AML-193 (cell line): ENCODE measurements at places on chromosomes 6 and 20.

- DNase-seq, result no peak
Measured at GRCh38 chr6:6678811-6679210, 90.3 kb downstream of the LY86 start.

GRCh38 chr6:128233531-128233930 lies 286.9 kb downstream of the PTPRK start:
- no peak for DNase-seq

- DNase-seq, result no peak
Measured at GRCh38 chr6:158067436-158068015, 85.9 kb downstream of the SYNJ2 start.

DNA sequence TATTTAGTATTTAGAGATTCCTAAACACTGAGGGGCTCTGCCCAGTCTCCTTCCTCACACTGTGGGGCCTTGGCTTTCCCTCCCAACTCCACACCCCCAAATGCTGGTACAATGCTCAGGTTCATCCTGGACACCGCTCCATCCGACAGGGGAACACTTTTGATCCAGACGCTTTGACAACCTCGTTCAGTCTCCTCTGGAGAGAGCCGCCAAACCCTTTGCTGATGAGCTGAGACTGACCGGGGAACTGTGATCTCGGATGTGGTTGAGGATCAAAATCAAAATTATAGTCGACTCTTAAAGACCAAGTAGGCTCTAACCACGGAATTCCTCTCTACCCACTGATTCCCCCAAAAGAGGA lies 38.8 kb upstream of the HLA-E start:
- no peak for DNase-seq

- DNase-seq, result no peak
Measured at GRCh38 chr6:19830171-19830570, 7.0 kb upstream of the ID4 start.

DNA sequence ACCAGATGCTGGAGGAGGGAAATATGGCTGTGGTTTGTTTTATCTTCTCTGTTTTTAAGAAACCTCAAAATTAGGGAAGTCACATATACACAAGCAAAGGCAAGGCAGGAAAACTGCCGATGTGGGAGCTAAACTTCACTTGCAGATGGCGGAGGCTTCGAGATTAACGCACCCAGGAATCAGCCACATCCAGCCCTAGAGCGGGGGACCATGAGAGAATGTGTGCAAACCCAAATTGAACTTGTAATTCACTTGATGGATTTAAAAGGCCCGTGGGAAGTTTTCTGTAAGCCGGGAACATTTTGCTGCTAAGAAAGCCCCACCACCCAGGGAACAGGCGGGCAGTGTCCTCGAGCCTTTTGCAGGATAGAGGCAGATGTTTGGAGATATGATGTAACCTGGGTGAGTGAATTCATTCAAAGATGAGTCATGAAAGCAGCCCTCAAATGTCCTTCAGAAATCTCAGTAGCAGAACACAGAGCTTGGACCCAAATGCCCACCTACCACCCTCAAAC lies 39.9 kb downstream of the PREX1 start:
- DNase-seq, result peak; percentile 86

GRCh38 chr6:30781743-30782424 lies 37.5 kb upstream of the IER3 start:
- DNase-seq, result peak; percentile 98

DNA sequence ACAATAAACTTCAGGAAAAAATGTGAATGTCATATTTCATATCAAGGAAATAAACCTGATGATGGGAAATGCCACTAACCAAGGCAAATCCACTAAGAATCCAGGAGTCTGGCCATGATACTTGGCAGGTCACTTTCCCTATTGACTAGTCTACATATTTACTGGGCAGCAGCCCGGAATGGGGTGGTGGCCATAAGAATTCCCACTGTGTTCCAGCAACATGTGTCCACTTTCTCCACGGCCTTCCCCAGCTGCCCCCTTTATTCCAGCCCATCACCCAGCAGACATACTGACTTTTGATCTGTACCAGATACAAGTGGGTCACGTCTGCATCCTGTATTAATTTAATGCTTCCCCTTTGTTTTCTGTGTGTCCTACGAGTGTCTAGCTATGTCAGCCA lies 234.5 kb upstream of the PRDM1 start:
- DNase-seq, result no peak

GRCh38 chr20:60060593-60060992 lies 102.4 kb downstream of the CDH26 start:
- DNase-seq, result no peak

GRCh38 chr6:160919723-160920440 lies 71.7 kb upstream of the MAP3K4 start:
- peak; percentile 12 for DNase-seq

- no peak for DNase-seq
Measured at GRCh38 chr20:63696628-63697356, at the start of gene TNFRSF6B. Gene TNFRSF6B, plus strand, starts transcription at chr20:63696652. Its CDS starts 116 bp downstream, at chr20:63696768.

GRCh38 chr6:90231308-90231707 lies 65.3 kb downstream of the BACH2 start:
- DNase-seq, result no peak

DNA sequence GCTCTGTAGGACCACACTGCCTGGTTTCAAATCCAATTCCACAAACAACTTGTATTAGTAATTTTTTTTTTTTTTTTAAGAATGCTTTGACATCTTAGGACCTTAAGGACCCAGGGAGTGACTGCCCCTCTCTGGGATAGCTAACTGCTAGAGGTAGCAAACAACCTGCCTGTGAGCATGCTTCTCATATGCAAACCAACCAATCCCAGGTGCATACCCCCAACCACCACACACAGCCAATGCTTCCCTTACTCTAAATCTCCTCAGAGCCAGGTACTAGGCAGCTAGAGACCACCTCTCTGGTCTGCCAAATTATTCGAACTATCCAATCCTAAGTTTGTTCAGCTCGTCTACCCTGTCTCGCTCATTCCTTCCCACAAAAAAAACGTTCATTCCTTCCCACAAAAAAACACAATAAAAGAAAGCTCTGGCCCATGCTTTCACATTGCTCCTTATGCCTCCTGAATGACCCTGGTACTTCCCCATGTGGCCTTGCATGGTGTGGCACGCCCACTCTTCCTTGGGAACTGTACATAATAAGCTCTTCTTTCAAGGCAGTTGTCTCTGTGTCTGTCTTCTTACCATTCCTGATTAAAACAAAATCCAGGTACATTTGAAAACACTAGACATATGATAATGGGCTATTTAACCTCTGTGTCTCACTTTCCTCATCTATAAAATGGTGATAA lies 6.4 kb downstream of the SERAC1 start:
- DNase-seq, result peak; percentile 26

DNA sequence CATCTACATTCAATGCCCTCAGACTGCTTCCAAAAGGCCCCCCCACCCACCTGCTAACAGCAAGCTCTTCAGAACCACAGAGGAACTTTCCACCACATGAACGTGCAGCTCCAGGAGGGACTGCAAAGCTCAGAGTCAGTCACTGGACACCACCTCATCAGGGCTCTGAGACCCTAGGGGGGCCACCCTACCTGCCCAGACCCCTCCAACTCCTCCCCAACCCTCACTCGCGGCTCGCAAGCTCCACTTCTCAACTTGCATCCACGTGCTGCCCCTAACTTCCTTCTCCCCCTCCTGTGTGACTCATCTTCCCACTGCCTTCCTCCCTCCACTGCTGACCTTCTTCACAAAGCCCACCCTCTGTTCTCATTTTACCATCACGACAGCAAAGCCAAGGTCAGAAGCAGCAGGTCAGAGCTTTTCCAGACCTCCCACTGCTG lies 6.5 kb downstream of the MBOAT1 start:
- DNase-seq, result peak; percentile 45

GRCh38 chr6:33609019-33609418 lies 12.1 kb upstream of the ITPR3 start:
- no peak for DNase-seq
